Gastroesophageal sphincter (tissue), 4 donors: ENCODE measurements at places on chromosomes 2 and 18.
A peak's percentile ranks its signal among the peaks of the same experiment; 100 is the strongest.

- ATAC-seq: no peak
Observed at GRCh38 chr2:68871159-68871764, at the start of gene BMP10. TSS of gene BMP10 (minus strand) at chr2:68871397. CDS start at chr2:68871358, 39 bp downstream.

GRCh38 chr2:197229509-197230443 is 80.8 kb downstream of the ANKRD44 start:
- no peak for ATAC-seq

- no peak for ATAC-seq
Observed at GRCh38 chr18:59902131-59902992, 2.6 kb downstream of the PMAIP1 start.

DNA sequence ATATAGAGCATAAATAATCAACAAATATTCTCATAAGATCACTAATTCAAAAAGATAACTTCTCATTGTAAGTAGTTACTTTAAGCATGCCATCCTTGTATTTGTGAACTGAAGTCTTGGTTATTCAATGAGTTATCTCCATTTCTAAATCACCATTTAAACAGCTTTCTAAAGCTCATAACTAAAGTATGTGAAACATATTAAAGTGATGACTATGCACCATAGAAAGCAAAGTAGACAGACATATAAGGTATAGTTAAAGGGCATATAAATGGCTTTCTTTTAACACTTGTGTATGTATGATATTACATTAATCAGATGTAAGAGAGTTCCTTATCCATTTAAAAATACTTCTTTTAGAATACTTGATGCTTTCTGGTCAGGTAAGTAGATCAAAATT is 83.5 kb downstream of the IKZF2 start:
- no peak for ATAC-seq

DNA sequence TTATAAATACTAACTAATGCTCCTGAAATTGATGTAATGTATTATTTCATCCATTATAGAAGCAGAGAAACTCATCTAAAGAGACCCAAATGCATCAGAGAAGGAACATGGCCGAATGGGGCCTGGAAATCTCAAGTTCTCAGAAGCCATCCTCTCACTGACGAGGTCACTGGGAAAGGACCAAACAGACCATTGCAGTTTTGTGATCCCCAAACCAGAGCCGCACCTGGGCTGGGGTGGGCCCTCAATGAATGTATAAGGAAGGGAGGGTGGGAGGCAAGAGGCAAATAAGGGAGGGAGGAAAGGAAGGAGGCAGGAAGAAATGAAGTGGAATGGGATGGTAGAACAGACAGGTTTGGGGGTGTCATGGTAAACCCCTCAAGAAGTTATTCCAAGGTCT is 245.3 kb upstream of the ID2 start:
- ATAC-seq: no peak

DNA sequence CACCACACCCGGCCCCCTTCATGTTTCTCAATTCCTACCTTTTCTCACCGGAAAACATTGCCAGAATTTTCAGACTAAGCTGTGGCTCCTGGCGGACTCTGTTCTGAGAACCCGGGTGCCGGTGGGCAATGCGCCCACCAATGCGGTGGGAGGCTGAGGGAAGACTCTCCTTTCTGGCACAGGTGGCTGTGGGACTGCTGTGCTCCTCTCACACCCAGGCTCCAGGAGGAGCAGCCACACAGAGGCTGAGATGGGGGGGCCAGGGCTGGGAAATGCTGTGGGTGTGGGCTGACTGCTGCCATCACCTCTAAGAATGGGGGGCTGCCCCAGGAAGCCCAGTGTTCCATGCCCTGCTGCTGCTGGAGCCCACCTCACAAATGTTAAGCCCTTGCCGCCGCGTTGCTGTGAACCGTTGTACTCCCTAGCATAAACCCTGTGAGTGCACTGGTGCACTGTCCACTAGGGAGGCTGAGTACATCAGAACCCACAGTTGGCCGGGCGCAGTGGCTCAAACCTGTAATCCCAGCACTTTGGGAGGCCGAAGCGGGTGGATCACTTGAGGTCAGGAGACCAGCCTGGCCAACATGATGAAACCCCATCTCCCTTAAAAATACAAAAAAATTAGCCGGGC is 152.6 kb downstream of the LDLRAD4 start:
- ATAC-seq: no peak

DNA sequence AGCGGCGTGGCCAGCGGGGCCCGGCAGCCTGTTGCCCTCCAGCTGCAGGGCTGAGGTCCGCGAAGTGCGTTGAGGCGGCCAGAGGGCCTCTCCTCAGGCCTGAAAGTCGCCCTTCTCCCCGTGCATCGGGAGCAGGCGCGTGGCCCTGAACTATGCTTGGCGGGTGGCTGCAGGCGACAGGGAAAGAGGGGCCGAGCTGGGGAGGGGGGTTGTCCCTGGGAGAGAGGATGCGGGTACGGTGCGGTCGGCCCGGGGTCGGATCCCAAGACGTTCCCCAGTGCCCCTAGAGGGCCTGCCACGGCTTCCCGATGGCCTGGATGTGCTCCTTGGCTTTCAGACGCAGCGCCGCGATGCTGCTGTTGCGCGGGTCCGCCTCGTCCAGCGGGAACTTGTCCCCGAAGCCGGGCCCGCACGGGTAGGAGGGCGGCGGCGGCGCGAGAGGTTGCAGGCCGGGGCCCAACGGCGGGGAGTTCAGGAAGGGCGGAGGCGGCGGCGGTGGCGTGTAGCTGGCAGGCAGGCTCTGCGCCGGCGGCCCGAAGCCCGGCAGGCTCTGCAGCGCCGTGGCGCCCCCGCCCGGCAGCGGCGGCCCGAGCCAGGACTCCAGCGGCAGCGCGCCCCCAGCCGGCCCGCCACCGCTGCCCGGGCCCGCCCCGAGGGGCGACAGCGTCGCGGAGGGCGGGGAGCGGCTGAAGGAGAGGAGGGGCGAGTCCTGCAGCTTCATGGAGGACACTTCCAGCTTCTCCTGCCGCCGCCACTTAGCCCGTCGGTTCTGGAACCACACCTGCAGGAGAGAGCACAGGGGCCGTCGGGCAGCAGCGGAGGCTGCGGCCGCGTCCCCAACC is 4.3 kb downstream of the RAX start:
- peak; percentile 21 for ATAC-seq

- no peak for ATAC-seq
Observed at GRCh38 chr2:183665425-183665824, 541.2 kb downstream of the NUP35 start.

- no peak for ATAC-seq
Observed at GRCh38 chr2:73408198-73408597, 22.6 kb downstream of the ALMS1 start.

DNA sequence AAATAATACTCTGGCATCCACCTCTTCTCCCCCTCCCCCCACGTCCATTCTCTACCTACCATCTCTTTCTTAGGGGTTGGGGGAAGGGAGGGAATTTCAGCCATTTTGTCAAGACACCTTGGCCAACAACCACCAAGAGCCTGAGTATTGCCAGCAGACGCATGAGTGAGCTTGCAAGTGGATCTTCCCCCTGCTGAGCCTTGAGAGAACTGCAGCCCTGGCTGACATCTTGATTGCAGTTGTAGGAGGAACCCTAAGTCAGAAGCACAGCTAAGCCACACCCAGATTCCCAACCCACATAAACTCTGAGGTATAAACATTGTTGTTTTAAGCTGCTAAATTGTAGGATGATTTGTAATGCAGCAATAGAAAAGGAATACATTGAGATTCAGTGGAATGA is 165.6 kb downstream of the TMEFF2 start:
- ATAC-seq: no peak

DNA sequence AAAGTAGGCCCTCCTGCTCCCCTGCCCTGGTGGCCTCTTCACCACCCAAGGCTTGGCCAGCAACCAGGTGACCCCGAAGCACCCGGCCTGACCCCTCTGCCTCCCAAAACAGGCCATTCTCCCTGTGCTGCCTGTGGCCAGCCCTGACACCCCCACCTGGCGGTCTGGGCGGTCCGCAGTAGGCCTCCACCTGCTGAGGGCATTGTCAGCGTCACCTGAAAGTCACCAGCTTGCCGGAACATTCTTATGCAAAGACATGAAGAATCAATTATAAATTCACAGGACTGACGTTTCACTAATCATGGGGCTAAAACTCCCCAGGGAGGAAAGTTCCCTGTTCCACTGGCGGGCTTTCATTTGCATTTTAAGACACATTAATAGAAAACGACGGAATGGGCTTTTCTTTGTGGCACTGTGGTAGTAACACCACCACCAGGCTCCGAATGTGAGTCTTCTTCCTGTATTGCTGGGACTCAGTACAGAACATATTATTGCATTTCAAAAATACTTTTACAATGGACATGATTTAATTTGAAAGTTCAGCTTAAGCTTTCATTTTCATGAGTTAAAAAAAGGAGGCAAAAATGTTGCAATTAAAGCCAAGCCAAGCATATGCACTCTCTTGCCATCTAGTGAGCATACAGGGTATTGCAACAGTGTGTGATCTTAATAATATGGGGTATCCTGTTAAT is 57.4 kb downstream of the ADI1 start:
- no peak for ATAC-seq

- ATAC-seq: no peak
Observed at GRCh38 chr2:62458671-62459081, 47.3 kb downstream of the TMEM17 start.

DNA sequence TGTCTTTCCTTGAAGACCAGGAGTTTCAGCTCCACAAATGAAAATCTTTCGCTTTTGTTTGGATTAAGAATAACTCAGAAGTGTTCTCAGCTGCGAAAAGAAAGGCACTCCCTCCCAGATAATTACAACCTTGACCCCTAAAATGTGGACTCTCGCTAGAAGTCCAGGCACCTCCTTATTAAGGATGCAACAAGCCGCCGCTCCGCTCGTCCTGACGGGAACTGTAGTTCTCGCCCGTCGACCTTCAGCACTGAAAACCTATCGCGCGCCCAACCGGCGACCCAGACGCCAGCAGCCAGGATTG is 559 bp downstream of the IMMT start:
- ATAC-seq: no peak

DNA sequence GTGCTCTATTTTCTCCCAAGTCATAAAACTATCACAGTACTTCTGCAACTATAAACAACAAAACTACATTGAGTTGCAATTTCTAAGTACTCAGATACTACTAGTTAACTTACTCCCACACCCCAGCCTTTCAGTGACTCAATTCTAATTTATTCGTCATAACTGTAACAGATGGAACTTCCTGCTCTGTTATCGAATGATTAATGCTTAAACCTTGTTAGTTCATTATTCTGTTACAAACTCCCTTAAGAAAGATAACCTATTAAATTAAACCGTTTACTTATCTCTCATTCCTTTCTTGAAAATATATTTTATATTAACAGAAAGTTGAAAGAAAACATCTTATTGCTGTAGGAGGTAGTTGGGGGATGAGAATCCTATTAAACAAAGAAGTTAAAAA is 17.0 kb downstream of the TNFAIP6 start:
- ATAC-seq: no peak

DNA sequence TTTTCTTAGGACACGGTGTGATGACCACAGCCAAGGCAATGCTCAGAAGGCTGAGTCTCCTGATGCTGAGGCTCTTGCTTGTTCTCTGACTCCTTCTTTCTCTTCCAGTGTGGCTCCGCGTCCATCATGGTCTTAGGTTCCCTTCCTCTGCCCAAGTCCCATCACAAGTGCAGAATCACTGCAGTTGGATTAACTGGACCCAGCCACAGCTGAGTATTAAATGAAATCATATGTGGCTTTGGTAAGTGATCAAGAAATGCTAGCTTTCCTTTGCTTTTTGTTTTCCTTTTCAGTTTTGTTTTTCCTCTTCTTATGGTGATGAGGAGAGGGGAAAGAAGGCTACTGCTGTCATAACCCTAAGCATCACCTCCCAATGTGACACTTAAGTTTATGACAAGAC is 375.8 kb downstream of the INSIG2 start:
- no peak for ATAC-seq

DNA sequence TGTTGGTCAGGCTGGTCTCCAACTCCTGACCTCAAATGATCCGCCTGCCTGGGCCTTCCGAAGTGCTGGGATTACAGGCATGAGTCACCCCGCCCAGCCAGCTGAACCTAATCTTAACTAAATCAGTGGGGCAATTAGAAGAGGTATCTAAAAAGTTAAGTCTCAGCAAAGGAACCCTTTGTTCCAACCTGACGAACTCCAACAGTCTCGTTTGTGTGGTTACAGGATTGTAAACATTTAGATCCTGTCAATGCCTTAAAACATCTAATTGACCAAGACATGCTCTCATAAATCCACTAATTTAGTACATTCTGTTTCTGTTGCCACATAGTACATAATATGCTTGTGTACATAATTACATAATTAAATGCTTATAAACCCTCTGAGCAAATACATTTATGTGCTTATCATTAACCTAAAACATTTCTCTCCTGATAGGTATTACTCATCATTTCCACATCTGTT is 31.1 kb upstream of the STK39 start:
- ATAC-seq: no peak

- ATAC-seq: no peak
Observed at GRCh38 chr18:78165525-78165924, 814.1 kb upstream of the SALL3 start.

- ATAC-seq: no peak
Observed at GRCh38 chr2:61785583-61785982, 68.3 kb downstream of the FAM161A start.

DNA sequence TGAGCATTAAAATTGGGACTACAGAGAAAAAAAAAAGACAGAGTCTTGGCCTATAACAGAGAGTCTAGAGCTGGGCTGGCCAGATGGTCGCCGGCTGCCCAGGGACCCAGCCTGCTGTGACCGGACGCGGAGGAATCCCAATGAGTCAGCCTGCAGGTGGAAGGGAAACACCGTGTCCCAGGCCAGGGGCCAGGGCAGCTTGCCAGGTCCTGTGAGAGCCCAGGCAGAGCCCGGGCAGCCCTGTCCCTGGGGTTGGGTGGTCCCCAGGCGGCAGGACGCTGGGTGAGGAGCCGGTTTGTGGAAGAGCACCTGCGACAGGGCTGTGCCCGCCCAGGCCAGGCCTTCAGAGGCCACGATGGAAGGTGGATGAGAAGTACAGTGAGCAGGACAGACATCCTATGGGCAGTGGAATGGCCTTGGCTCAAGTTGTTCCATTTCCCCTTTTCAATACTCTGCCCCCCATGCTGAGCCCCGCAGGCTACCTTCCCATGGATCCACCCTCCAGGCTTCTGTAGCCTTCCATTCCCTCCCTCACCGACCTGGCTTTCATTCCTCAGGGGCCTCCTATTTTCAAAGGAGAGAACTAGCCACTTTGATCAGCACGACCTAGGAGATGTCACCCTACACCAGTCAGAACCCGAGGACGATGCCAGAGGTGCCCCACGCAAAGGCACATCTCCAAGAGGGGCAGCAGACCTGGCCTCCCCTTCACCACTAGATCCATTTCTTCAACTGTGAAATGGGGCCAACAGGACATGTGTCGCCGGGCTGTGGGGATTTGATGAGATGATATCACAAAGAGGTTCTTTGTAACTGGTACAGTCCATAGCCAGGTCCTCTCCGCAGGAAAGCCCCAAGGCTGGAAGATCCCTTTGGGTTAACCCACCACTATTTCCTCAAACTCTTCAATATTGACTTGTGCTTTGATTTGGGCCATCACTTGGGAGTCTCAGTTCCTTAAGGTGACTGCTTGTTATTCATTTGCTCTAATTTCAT is 87.5 kb downstream of the POLR1A start:
- peak; percentile 26 for ATAC-seq

DNA sequence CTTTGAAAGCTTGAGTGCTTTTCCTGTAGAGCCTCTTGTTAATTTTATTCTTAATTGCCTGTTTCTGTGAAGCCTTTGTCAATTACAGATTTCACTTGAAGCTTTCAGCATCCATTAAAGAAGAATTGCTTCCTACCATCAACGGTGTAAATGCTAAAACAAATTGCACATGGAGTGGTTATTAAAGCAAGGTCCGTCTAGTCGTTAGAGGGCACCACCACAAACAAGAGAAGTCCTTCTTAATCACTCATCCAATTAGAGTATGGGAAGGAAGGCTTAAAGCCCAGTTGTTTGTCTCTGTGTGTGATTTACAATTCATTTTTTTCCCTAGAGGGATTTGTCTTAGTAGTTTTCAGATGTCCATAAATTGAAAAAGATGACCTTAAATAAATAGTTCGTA is 1.6 kb downstream of the KCNJ3 start:
- ATAC-seq: no peak
